ENCODE measurements at places on chromosomes 4 and X.

DNA sequence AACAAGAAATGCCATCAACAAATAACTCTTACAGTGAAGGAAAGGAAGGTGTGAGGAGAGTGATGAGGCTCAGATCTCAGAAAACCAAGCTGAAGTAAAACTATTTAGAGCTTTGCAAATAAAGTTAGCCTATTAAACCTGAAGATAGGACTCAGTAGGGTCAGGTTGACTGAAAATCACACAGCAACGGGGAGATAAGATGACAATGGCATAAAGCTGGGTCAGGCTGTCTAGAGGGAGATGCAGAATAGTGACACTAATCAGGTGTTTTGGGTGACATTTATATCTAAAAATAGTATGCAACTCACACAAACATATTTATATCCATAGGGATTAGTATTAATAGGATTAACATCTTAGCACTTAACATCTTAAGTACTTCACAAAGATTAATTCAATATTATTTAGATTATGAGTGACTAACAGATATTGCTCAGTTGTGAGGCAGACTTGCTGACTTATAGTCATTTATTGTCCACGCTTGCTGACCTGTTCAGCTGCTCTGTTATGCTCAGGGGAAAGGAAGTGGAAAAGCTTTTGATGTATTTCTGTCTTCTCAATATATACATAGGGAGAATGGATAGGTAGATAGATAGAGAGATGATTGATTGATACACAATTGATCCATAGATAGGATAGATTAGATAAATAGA, 130.7 kb upstream of the GUCY1A1 start:
- no peak for DNase-seq

DNA sequence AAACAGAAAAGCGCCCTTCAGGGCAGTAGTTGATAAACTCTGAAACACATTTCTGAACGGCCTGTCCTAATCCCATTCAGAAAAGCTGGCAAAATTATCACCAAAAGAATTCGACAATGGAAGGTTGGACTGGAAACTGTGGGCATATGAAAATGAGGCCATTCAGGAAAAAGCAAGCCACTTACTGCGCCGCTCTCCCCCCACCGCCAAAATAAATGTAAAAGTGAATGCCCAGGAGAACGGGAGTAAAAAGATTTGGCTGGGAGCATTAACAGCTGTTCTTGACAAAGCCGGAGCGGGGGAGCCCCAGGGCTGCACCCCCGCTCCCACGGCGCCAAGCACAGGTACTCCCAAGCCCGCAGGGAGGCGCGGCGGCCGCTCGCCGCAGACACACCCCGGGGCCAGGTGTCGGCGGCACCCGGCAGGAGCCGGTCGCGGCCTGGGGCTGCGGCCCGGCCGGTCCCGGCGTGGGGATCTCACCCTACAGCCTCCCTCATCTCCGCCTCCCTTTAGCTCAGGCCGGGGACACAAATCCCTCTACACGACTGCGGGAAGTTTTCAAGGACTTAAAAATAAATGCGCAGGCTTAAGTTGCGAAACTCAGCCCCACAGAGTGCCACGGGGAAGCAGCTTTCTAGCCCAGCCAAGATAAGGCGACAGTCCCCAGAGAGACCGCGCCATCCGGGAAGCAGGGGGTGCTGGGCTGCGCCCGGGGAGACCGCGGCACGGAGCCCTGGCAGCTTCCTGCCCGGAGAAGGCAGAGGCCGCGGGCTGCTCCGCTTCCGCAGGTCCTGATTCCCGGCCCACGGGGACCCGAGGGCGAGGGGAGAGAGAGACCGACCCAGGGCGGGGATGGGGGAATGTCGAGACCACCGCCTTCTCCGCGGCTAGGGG, 593 bp downstream of the SH3RF1 start:
- DNase-seq: peak; percentile 2

DNA sequence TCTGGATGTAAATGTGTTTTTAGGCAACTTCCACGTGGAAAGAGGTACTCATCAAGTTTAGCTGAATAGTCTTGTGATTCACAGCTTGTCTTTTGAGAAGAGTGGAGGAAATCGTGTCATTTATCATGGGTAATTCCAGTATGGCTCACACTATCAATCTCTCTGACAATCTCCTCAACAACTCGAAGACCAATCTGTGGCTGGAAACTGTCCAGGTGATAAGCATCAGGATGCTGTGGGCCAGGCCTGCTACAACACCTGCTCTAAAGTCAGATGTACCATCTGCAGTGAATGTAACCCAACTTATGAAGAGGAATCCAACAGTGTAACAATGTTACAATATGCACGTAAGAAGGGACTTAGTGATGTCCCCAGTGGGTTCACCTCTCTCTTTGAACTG, 132.1 kb upstream of the GK2 start:
- DNase-seq: no peak

GRCh38 chrX:123339221-123339905, 155.3 kb downstream of the GRIA3 start:
- DNase-seq: no peak

GRCh38 chr4:26131711-26132110, 189.1 kb upstream of the RBPJ start:
- DNase-seq: no peak

Measured in stimulated activated naive CD4-positive, alpha-beta T cell (primary cell).